ENCODE measurements at places on chromosomes 3 and 15.

DNA sequence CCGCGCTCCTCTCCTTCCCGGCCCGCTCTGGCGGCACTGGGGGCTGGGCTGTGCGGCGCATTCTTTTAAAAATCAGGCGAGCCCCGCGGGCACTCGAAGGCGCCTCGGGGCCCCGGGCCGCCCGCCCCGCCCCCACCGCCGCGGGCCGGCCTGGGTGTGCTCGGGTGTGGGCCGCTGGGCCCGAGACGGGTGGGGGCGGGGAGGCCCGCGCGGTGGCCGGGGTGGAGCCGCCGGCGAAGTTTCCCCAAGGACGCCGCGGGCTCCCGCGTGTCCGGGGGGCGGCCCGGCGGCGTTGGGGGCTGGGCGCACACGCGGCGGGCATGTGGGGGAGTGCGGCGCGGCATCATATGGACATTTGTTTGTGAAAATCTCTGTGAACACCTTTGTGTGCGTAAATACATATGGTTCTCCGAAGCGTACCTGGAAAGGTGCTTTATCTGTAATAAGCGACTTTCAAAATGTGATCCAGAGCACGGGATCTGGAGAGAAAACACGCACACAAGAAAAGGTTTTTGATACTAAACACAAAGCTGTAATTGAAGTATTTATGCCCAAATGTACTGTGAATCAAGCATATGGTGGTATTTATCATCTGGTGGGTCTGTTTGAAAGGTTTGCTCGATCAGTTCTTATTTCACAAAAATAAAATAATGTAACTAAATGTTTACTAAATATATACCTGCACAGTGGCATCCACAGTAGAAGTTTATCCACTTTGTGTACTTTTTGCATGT lies 612 bp upstream of the TBL1XR1 start:
- DNase-seq: peak; percentile 90

DNA sequence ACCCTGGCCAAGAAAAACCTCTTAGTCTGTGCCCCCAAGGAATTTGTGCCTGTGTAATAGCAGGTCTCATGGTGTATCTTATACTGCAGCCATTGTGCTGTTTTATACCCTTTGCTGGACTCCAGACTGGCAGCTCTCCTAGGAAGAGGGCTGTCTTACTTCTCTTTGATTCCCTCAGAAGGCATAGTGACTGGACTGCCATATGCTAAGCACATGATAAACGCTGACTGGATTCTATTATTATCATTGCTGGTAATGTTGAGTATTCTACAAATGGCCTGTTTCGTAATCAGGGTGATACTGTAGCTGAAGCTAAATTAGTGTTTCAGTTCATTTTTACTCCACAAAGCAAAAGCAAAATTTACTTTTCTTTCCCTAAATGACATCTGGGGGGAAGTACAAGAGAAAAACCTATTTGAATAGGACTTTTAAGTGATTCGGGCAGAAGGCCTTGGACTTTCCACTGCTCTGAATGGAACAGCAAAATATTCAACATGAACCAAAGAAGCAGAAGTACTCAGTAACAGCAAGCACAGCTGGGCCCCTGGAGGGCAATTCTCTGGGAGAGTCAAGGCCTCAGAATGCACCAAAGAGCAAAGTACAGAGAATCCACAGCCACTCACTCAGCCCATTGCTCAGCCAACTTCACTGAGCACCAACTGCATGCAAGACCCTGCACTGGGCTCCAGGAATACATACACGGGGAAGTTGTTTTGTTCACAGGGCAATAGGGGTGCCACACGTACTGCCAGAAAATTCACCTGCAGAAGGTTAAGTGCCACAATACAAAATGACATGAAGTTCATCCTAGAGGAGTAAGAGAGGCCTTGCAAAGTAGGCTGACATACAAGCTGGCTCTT lies 7.9 kb upstream of the BCL2A1 start:
- DNase-seq: no peak

DNA sequence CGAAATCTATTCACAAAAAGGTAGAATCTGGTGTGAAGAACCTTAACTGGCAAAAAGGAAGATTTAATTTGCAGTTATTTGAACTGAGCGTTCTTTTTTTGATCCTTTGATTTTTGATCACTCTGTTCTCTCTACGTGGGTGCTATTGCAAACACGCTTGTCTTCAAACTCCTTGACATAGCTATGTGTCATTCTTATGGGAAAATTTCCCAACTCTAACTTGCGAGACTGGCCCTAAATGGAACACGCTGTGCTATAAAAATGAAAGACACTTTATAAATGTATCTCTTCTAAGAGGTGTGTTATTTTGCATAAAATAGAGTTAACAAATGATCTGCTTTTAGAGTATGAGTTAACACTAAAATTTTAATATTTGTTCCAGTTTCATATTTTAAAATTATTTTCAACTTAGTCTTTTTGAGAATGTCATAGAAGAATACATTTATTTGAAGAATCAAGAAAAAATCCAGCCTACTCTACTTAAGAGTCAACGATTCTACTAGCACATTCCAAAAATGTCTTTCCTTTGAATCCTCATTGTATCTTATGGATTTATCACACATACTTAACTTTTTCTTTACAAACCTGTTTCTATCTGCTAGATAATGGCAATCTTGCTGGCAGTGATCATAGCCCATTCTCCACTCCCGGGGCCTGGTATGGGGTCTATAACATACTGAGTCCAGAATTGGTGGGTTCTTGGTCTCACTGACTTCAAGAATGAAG lies 610.0 kb upstream of the TBL1XR1 start:
- no peak for DNase-seq

GRCh38 chr3:133489466-133490085 lies 83.9 kb upstream of the CDV3 start:
- no peak for DNase-seq

DNA sequence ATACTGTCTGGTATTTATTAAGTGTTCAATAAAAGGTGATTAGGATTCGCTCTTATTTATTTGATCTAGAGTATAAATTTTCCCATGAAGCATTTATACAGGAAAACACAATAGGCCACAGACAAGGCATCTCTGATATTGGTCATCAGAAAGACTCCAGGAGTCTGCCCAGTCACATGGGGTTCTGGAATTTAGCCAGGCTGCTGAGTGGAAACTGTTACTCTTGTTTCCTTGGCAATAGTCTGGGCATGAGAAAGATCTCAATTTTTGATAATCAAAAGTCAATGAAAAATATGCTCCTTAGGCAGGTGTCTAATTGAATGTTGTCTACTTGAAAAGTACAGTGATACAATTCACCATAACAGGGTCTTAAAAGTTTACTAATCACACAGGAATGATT lies 161.2 kb downstream of the FRMD5 start:
- DNase-seq: no peak

GRCh38 chr15:81176291-81176893 lies 20.3 kb upstream of the IL16 start:
- no peak for DNase-seq

DNA sequence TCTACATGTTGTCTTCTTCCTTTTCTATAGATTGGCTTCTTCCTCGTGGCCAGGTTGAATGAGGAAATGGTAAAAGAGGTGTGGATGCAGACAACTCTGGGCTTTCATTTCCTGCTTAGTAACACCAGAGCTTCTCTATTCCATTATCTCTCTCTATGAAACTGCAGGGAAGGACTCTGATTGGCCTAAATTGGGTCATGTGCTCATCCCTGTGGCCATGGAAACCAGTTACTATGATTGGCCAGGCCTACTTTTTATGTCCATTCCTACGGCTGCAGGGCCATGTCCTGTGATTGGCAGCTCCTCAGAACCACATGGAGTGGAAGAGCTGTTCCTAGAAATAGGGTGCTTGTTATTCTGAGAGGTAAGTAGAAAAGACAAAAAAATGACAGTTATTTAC lies 486.9 kb upstream of the ADAMTS9 start:
- no peak for DNase-seq

GRCh38 chr15:57017024-57017423 lies 98.6 kb downstream of the TCF12 start:
- no peak for DNase-seq

GRCh38 chr3:159620873-159621272 lies 367.8 kb upstream of the IL12A start:
- no peak for DNase-seq

Data from iPS-NIHi11 (cell line).